ENCODE measurements at places on chromosomes 7 and 10. TPM values are rescaled to one million over a fixed set of nuclear protein-coding genes. Genes with fewer than 3 reads are reported as not detected.

- peaks cover 19% of the 10 kb centered on the region for H3K4me1 ChIP-seq
- H3K36me3 ChIP-seq, result no peaks in the 10 kb centered on the region
- peak; percentile 27 for DNase-seq
- H3K4me3 ChIP-seq, result peak overlapping the region; percentile 76
Measured at GRCh38 chr7:1136841-1137516, 23.0 kb downstream of the ZFAND2A start.

GRCh38 chr10:5252177-5253037 lies 55.8 kb downstream of the AKR1C4 start:
- DNase-seq, result no peak
- H3K27ac ChIP-seq, result no peak overlapping the region
- H3K4me3 ChIP-seq, result no peak overlapping the region
- no peaks in the 10 kb centered on the region for H3K36me3 ChIP-seq

DNA sequence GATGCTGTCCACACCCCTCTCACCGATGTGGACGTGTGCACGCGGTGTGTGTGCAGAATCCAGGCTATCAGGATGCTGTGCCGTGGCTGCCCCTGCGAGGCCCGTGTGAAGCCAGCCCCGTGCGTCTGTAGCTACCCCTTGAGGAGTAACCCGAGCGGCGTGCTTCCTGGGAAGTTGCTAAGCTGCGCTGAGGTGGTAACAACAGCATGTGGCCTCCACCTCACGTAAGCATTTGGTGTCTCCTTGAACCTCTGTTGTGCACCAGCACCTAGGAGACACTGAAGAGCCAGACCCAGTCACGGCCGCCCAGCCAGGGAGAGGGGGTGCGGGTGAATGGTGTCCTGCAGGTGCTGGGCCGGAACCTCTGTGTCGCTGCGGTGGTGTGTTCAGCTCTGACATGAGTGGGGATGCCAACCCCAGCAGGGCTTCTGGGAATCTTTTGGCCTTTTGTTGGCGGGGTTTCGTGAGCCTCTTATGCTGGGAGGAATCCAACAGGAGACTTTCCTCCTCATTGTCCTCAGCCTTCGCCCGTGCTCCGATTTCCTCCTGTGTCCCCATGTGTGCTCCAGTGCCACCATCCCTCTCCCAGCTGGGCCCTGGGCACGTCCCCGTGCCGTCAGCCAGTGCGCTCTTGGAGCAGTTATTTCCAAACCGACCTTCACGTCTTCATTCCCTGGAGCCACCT lies 60.4 kb downstream of the DNAJB6 start:
- H3K27me3 ChIP-seq, result no peaks in the 10 kb centered on the region
- H3K36me3 ChIP-seq, result peaks cover 5% of the 10 kb centered on the region
- H3K4me1 ChIP-seq, result no peaks in the 10 kb centered on the region
- peak overlapping the region; percentile 15 for H3K27ac ChIP-seq
- no peak overlapping the region for H3K4me3 ChIP-seq

GRCh38 chr7:71255537-71256178 lies 123.7 kb downstream of the GALNT17 start:
- no peaks in the 10 kb centered on the region for H3K36me3 ChIP-seq
- H3K27me3 ChIP-seq, result no peaks in the 10 kb centered on the region
- DNase-seq, result no peak
- no peaks in the 10 kb centered on the region for H3K4me1 ChIP-seq
- no peak overlapping the region for H3K27ac ChIP-seq
- H3K4me3 ChIP-seq, result no peak overlapping the region

Gene DPYSL4
- total RNA-seq, result 0.55 TPM

Gene OR2A12
- total RNA-seq, result not detected

GRCh38 chr10:98950106-98950505 lies 285.5 kb downstream of the HPSE2 start:
- H3K36me3 ChIP-seq, result no peaks in the 10 kb centered on the region
- DNase-seq, result no peak
- no peaks in the 10 kb centered on the region for H3K4me1 ChIP-seq
- H3K27ac ChIP-seq, result no peak overlapping the region
- no peak overlapping the region for H3K4me3 ChIP-seq
- H3K27me3 ChIP-seq, result no peaks in the 10 kb centered on the region

DNA sequence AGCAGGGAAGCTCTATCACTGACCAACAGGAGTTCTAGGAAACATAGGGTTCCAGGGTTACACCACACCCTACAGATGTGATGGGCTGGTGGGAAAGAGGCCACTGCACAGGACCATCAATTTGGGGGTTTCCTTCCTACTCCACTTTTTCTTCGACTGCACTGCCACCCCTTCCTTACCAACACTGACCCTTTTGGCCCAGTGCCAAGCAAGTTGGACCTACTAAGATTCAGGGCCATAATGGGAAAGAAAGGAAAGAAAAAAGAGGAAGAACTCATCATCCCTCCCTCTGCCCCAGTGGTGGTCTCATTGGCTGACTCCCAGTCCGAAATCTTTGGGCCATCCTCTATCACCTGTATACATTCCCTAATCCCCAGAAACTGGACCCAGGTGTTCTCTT lies 6.1 kb upstream of the PLEKHS1 start:
- no peaks in the 10 kb centered on the region for H3K36me3 ChIP-seq
- H3K4me3 ChIP-seq, result no peak overlapping the region
- H3K27me3 ChIP-seq, result no peaks in the 10 kb centered on the region
- no peaks in the 10 kb centered on the region for H3K4me1 ChIP-seq
- no peak for DNase-seq

DNA sequence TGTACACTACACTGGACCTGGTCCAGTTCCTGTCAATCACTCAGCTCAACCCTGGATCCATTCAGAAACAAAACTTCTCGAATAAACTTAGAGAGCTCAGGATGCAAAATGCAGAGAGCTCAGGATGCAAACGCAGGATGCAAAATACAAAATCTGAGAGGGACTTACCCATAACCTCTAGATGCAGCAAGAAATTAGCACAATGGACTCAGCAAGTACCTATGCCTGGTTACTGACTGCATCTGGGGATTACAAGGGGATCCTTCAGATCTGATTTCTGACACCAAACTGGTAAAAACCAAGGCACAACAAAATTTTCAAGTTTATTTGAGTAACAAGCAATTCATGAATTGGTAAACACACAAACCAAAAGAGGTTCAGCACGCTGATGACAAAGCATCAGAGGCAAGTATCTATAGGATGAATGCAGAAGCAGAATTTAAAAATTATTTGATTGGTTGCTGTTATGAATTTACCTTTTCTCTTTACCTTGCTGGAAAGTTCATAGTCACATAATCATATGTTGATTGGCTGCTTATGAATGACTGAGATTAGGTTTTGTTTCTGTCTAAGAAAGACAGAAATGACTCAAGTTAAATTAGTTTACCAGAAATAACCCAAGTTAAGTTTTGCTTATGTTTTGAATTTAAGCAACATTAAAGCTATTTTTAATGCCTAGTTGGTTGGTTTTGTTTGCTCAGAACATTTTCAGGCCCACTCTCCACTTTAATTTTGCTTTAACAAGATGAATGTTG lies 11.4 kb downstream of the GIMAP6 start:
- H3K27ac ChIP-seq, result no peak overlapping the region
- no peak for DNase-seq
- H3K4me1 ChIP-seq, result no peaks in the 10 kb centered on the region
- no peak overlapping the region for H3K4me3 ChIP-seq
- H3K36me3 ChIP-seq, result no peaks in the 10 kb centered on the region

DNA sequence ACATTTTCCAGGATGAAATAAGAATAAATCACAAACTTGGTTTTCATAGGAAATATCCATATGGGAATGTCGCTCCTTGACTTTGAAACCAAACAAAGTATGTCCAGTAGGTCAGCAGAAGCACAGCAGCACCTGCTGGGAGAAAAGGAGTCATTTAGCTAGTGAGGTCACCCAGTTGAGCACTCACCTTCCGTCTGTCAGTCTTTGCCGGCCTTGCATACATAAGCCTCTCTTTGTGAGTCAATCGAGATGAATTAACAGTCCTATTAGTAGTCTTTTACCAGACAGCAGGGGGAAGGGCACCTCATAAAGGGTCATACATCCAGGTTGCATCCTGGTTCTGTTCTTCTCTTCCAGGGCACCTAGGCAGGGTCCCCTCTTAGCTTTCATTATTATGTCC lies 232.5 kb upstream of the FZD1 start:
- no peaks in the 10 kb centered on the region for H3K27me3 ChIP-seq
- no peaks in the 10 kb centered on the region for H3K36me3 ChIP-seq
- DNase-seq, result no peak
- H3K27ac ChIP-seq, result no peak overlapping the region

Gene ZNF804B
- not detected for total RNA-seq

Gene MICU1
- 53.5 TPM for total RNA-seq

- no peaks in the 10 kb centered on the region for H3K36me3 ChIP-seq
- H3K4me1 ChIP-seq, result no peaks in the 10 kb centered on the region
- no peak overlapping the region for H3K4me3 ChIP-seq
- H3K27ac ChIP-seq, result no peak overlapping the region
- no peak for DNase-seq
Measured at GRCh38 chr7:1646957-1647891, 22.9 kb upstream of the ELFN1 start.

GRCh38 chr7:22809902-22810642 lies 12.6 kb downstream of the TOMM7 start:
- H3K27ac ChIP-seq, result no peak overlapping the region
- DNase-seq, result no peak
- H3K36me3 ChIP-seq, result peaks cover 41% of the 10 kb centered on the region
- H3K27me3 ChIP-seq, result no peaks in the 10 kb centered on the region
- H3K4me1 ChIP-seq, result no peaks in the 10 kb centered on the region

DNA sequence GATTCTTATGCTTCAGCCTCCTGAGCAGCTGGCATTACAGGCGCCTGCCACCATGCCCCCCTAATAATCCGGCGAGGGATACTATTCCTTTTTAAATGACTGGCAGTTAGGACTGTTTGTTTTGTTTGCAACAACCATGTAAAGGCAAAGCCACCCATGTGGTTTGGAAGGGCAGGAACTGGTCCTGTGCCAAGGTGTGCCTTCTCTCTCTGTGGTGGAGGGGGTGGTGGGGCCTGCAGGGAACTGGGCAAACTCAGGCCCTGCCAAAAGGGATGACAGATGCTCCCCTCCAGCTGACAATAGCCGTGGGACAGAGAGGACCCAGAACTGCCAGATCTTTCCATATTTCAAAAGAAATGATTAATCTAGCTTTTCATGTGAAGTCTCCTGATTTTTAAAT lies 23.5 kb upstream of the WAPL start:
- no peak overlapping the region for H3K27ac ChIP-seq
- no peak overlapping the region for H3K4me3 ChIP-seq

- H3K36me3 ChIP-seq, result no peaks in the 10 kb centered on the region
- H3K4me3 ChIP-seq, result no peak overlapping the region
- H3K27me3 ChIP-seq, result no peaks in the 10 kb centered on the region
- DNase-seq, result no peak
Measured at GRCh38 chr10:13844651-13845050, 257.9 kb downstream of the PRPF18 start.

GRCh38 chr7:17651863-17652385 lies 288.4 kb downstream of the SNX13 start:
- no peaks in the 10 kb centered on the region for H3K27me3 ChIP-seq
- H3K4me1 ChIP-seq, result no peaks in the 10 kb centered on the region
- DNase-seq, result peak; percentile 69
- H3K36me3 ChIP-seq, result no peaks in the 10 kb centered on the region
- peak overlapping the region; percentile 51 for H3K27ac ChIP-seq
- no peak overlapping the region for H3K4me3 ChIP-seq

Gene SSC4D
- 3.6 TPM for total RNA-seq

Gene RUFY2
- 27.6 TPM for total RNA-seq

DNA sequence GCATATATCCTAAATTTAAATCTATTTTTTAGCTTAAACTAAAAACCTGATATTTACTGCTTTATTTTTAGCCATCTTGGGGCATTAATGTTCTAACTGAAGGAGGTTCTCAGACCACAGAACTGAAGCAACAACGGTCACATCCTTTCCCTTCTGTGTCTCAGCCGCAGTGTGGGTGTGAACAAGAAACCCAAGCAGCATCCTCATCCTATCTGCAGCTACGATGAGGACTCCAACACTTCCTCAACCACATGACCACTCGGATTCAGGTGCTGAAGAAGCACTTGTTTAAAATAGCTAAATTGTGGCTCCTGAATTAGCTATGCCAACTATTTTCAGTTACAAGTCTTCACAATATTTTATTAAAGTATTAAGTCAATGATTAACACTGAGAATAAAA lies 5.3 kb downstream of the ESYT2 start:
- no peaks in the 10 kb centered on the region for H3K27me3 ChIP-seq
- no peak overlapping the region for H3K4me3 ChIP-seq
- no peaks in the 10 kb centered on the region for H3K4me1 ChIP-seq
- peak overlapping the region; percentile 35 for H3K27ac ChIP-seq
- DNase-seq, result no peak
- H3K36me3 ChIP-seq, result no peaks in the 10 kb centered on the region

Gene LIPF
- total RNA-seq, result not detected

Gene PAX4
- not detected for total RNA-seq

DNA sequence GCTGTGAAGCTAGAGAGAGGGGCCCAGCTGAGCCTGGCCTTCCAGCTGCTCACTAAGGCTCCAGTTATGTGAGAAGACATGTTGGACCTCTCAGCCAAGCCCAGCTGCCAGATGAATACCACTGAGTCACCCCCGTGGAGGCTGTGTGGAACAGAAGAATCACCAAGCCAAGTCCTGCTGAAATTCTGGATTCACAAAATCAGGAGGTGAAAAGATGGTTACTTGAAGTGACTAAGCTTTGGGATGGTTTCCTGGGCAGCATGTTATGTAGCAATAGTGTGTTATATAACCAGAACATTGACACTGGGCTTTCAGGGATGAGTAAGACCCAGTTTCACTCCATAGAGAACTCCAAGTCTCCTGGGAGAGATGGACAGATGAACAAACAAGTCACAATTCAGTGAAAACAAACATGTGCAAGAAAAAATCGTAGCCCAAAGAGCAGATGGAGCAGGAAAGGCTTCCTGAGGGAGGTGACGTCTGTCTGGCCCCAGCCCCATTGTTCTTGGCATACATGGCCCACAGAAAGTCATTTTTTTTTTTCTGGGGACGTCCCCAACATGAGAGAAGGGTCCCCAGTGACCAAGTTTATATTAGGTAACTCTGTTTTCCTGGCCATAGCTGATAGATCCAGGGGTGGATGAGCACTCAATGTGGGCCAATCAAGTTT lies 64.1 kb upstream of the PDZD8 start:
- no peak overlapping the region for H3K27ac ChIP-seq
- H3K4me1 ChIP-seq, result peaks cover 15% of the 10 kb centered on the region
- H3K27me3 ChIP-seq, result no peaks in the 10 kb centered on the region
- no peak overlapping the region for H3K4me3 ChIP-seq
- peak; percentile 90 for DNase-seq
- no peaks in the 10 kb centered on the region for H3K36me3 ChIP-seq
